Hindlimb muscle (tissue), 1 donor: ENCODE measurements at places on chromosomes 13 and 19. TPM values are rescaled to one million over a fixed set of nuclear protein-coding genes. Genes with fewer than 3 reads are reported as not detected.

DNA sequence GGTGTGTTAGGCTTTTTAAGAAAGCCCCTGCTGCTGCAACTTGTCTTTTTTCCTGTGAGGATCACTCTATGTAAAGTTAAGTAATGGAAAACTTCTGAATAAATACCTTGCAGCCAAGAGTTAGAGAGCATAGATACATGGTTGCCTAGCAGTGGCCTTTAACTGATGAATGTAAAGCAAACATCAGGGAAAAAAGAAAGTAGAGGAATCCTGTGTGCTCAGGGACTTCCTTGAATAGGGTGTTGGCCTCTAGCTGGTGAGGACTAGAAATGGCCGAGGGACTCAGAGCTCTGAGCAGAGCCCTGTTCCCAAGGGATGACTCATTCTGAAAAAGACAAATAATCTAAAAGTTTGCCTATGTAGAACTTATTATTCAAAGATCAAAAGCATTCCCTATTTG, 135.7 kb downstream of the MIPEP start:
- no peak for DNase-seq

DNA sequence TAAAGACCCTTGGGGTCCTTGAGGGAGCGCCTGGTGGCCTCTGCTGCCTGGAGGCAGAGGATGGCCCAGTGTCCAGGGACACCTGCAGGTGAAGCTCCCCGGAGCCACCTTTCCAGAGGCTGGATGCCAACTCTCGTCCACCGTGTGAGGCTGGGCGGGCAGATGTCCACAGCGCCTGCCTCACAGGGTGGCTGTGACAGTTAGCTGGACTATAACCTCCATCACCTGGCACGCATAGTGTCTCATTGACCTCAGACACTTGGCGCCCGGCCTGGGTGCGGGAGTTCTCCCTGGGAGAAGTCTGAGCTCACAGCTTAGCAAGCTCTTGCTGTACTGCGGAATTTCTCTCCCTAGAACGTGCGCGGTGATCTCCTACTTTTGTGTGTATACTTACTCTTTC, 9.8 kb downstream of the BICRA start:
- no peak for DNase-seq

GRCh38 chr19:18893587-18894253, 2.2 kb downstream of the CERS1 start:
- DNase-seq, result no peak

GRCh38 chr13:25871389-25872125, 180.3 kb downstream of the SHISA2 start:
- DNase-seq, result no peak

GRCh38 chr19:29528946-29529645, 3.3 kb downstream of the VSTM2B start:
- no peak for DNase-seq

DNA sequence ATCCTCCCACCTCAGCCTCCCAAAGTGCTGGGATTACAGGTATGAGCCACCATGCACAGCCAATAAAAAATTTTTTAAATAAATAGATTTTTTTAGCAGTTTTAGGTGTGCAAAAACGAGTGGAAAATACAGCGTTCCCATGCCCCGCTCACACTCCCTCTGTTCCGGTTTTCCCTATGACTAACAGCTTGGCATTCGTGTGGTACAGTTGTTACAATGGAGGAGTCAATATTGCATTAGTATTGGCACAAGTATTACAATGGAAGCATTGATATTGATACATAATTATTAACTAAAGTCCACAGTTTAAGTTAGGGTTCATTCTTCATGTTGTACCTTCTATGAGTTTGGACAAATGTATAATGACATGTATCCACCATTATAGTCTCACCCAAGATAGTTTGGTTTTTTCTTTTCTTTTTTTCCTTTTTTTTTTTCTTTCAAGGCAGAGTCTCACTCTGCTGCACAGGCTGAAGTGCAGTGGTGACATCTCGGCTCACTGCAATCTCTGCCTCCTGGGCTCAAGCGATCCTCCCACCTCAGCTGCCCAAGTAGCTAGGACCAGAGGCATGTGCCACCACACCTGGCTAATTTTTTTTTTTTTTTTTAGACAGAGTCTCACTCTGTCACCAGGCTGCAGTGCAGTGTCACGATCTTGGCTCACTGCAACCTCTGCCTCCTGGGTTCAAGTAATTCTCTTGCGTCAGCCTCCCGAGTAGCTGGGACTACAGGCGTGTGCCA, 15.4 kb upstream of the RAB20 start:
- no peak for DNase-seq

DNA sequence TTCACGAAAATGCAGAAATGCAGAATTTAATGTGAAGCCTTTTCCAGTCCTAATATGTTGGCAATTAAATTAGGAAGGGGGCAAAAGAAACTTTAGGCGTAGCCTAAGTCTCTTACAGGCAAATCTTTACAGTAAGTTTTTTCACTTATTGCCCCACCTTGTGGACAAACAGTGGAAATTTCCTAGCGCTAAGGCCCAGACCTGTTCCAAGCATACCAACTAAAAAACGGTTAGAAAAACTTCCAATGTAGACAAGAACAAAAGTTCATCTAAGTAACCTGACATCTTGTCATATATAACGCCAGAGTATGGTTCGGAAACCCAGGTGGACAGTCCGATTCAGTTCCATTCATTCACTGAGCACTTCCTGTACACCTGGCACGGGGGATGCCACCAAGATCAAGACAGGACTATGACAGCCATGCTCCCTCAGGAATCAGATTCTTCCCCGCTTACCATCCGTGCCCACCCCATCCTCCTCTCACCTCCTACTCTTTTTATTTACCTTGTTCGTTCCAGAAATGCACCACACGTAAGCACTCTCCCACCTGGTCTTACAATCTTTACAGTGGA, 4.9 kb downstream of the ZAR1L start:
- DNase-seq, result peak; percentile 59

DNA sequence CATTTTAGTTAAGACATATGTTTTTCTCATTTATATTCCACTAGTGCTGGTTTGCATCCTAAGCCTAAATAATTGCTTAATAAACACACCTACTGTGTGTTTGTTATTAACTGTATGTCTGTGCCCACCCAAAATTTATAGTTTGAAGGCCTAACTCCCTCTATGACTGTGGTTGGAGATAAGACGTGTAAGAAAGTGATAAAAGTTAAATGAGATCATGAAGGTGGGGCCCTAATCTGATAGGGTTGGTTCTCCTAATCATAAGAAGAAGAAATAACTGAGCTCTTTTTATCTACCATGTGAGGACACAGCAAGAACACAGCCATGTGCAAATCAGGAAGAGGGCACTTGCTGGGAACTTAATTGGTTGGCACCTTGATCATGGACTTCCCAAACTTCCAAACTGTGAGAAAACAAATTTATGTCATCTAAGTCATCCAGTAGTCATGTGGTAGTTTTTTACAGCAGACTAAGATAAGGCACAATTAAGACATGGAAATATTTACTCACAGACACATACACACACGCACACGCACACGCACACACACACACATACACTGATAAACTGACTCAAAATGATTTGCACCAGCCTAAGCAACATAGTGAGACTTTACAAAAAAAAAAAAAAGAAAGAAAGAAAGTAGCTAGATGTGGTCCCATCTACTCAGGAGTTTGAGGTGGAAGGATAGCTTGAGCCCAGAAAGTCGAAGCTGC, 662.1 kb downstream of the PCDH9 start:
- no peak for DNase-seq

DNA sequence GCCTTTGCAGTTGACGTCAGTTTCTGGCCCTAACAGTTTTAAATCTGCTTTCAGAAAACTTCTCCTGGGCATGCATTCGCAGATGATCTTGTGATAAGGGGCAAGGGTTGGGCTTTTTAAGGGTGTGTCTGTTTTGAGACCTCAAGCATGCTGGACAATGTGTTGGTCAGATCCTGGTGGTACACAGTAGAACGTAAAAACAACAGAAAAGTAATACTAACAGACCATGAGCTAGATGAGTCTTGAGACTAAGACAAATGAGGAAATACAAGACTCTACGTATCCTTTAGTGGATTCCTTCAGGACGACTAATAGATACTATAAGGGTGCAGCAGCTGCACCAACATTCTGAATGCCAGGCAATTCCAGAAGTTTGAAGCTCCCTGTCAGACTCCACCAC, 237.6 kb downstream of the DNAJC15 start:
- DNase-seq, result no peak

GRCh38 chr13:34175551-34175950, 357.6 kb downstream of the RFC3 start:
- no peak for DNase-seq

DNA sequence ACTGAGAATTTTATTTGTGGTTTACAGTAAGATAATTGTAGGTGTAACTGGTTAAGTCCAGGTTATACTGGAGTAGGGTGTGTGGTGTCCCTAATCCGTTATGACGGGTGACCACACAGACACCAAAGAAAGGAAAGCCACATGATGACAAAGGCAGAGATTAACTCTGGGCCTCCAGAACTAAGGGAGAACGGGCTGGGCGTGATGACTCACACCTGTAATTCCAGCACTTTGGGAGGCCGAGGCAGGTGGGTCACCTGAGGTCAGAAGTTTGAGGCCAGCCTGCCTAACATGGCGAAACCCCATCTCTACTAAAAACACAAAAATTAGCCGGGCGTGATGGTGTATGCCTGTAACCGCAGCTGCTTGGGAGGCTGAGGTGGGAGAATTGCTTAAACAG, 10.2 kb upstream of the FUT2 start:
- no peak for DNase-seq

- DNase-seq, result no peak
These were observed 2.6 kb downstream of the VSIG10L start for GRCh38 chr19:51339313-51339686.

DNA sequence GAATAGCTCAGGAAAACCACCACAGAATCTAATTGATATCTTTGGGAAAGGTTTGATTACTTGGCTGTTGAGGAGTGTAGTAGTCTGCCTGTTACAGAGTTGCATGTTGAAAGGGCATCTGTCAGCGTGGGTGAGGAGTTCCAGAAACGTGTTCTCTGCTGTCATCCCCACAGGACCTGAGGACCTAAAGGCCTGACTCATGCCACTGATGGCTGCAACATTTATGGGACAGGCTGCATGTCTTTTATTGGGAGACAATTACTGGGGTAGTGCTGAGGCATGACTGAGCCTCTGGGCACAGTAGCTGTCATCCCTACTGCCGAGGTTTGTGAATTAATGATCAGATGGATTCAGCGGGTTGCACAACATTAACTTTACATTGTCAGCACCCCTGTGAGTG, 525.9 kb downstream of the GPC6 start:
- no peak for DNase-seq

DNA sequence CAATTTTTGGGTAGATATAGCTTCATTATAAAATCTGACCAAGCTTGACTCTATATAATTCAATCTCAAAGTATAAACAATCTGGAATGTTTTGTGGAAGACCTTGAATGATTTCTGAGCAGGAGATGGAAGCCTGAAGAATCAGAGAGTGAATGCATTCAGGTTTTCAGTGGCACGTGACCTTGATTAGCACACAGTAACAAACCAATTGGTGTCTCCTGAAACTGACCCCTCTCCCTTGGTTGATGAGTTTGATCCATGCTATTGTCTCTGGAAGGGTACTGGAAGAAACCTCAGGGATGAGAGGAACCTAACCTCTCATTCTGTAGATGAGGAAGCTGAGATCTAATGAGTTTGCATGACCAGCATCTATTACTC, 39.6 kb downstream of the PCDH8 start:
- no peak for DNase-seq

DNA sequence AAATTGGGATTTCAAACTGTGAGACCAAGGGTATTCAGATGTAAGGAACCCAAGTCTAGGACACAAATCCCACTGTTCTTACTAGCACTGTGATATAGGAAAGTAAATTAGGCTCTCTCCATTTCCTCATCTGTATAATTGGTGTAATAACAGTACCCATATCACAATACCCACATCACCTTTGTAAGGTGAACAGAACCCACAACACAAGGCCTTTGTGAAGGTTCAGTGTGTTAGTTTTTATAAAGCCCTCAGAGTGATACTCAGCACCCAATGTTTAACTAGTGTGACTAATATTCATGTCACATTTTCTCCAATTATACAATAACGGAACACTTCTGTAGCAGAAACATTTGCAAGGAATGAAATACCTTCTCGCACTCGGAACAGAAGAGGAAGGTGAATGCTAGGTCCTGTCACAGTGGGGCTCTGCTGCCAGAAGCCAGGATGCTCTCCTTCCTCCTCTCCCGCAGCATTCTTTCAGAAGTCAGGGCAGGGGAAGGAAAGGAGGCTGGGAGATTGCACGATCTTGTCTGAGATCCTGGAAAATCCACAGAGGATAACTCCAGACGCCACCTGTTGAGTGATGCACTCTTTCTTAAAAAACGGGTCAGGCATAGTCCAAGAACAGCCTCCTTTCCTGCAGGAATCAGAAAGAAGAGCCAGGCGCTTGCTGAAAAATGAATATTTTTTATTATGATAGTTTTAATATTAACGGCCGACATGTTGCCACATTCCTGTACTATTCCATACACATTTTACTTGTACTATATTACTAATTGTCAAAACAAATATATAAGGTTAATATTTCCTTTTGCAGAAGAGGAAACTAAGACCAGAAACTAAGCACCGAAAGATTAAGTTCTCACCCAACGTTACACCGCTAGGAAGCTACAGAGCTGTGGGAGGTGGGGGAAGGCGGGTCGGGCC, 762 bp downstream of the ZNF45 start:
- peak; percentile 4 for DNase-seq

- no peak for DNase-seq
These were observed 152.1 kb downstream of the KCTD15 start for GRCh38 chr19:33948651-33949335.

DNA sequence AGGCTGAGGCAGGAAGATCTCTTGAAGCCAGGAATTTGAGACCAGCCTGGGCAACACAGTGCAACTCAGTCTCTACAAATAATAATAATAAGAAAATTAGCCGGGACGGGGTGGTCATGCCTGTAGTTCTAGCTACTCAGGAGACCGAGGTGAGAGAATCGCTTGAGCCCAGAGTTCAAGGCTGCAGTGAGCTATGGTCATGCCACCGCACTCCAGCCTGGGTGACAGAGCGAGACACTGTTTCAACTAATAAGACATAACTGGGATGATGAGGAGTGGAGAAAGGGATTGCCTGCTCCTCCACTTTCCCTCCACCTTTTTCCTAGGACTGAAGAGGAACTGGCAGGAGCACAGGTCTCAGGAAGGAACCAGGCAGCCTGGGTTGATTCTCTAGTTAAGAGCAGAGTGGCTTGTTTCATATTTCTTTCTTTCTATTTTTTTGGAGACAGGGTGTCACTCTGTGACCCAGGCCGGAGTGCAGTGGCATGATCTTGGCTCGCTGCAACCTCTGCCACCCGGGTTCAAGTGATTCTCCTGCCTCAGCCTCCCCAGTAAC, 4.6 kb upstream of the GPI start:
- no peak for DNase-seq

DNA sequence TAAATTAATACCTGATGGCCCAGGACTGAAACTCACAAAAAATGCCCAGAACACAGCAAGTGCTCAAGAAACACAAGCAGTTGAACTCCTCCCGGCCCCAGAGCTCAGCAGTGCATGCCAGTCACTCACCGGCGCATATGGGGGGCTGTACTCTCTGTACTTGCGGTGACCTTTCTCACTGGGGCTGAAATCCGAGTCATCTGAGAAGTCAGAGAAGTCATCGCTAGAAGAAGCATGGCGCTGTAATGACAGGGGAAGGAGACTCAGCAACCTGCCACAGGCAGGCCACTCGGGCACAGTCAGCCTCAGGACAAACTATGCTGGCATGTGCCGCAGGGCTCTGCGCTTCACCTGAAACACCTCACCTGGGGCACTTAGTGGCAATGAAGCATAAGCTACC, 19.7 kb downstream of the ZC3H4 start:
- no peak for DNase-seq

FXYD1 gene
- polyA plus RNA-seq, result 281 TPM

MTUS2 gene
- 24.3 TPM for polyA plus RNA-seq

ARHGAP45 gene
- 9.8 TPM for polyA plus RNA-seq

TMIGD2 gene
- polyA plus RNA-seq, result 0.89 TPM

LGALS4 gene
- polyA plus RNA-seq, result 1.5 TPM

OLFM2 gene
- 30.2 TPM for polyA plus RNA-seq

C13orf46 gene
- polyA plus RNA-seq, result 0.39 TPM

SIAH3 gene
- polyA plus RNA-seq, result 0.15 TPM

ATP8B3 gene
- polyA plus RNA-seq, result 1.1 TPM
